ENCODE measurements at places on chromosomes 13 and 19. TPM values are rescaled to one million over a fixed set of nuclear protein-coding genes. Genes with fewer than 3 reads are reported as not detected.

- DNase-seq: no peak
- H3K27me3 ChIP-seq: no peaks in the 10 kb centered on the region
- H3K4me3 ChIP-seq: no peak overlapping the region
- H3K4me1 ChIP-seq: no peaks in the 10 kb centered on the region
Measured at GRCh38 chr13:98450539-98451111, 126.3 kb downstream of the STK24 start.

DNA sequence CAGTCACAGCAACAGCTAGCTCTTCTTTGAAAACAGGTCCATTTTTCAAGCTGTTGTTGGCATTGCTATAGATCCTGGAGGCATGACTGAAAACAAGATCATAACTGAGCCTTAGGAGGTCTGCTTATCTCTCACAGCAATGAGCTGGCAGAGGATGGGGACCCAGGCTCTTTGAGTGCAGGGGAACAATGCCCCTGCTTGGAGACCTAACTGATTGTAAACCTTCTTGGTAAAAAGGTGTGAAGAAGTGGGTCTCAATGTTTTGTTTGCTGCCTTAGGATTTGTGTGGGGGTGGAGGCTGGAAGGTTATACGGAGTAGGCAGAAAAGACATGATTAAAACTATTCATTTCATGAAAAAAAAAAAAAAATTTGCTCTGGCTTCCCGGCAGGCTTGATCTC is 94.6 kb downstream of the EFNB2 start:
- no peak overlapping the region for H3K4me3 ChIP-seq
- no peaks in the 10 kb centered on the region for H3K27me3 ChIP-seq
- H3K36me3 ChIP-seq: no peaks in the 10 kb centered on the region
- H3K27ac ChIP-seq: no peak overlapping the region
- DNase-seq: no peak

DNA sequence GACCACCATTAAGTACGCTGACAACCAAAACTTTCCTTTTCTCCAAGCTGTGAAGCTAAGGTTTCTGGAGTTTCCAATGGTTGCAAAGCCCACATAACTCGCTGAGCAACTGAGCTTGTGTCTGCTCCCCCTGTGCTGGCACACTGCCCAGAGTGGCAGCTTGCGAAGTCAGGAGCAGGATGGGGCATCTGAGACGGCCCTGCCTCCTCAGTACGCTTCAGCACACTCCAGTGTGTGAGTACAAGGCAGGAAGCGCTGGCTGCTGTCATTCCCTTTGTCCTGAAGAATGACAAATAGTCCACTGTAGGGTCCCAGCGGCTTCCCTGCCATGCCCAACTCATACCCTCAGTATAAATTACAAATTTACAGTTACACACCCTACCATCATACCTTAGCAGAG is 51.5 kb downstream of the SKA3 start:
- no peaks in the 10 kb centered on the region for H3K36me3 ChIP-seq
- H3K4me1 ChIP-seq: no peaks in the 10 kb centered on the region
- H3K4me3 ChIP-seq: no peak overlapping the region
- H3K27ac ChIP-seq: no peak overlapping the region
- no peaks in the 10 kb centered on the region for H3K27me3 ChIP-seq

DNA sequence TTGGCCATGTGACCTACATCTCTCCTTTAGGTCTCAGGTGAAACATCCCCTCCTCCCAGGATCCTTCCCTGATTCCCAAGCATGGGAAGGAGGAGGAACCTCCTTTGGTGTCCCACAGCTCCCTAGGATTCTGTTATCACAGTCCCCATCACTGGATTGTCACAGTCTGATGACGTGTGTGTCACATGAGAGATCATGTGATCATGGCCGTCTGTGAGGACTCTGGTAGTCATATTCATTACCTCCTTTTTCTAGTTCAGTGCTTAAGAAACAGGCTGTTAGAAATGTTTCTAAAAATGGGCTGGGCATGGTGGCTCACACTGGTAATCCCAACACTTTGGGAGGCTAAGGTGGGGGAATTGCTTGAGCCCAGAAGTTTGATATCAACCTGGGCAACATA is 3.0 kb downstream of the DHX34 start:
- H3K4me3 ChIP-seq: no peak overlapping the region
- peaks cover 15% of the 10 kb centered on the region for H3K4me1 ChIP-seq

GRCh38 chr19:18481505-18482222 is 40.2 kb downstream of the ELL start:
- H3K27ac ChIP-seq: no peak overlapping the region
- DNase-seq: no peak
- H3K27me3 ChIP-seq: no peaks in the 10 kb centered on the region
- H3K4me1 ChIP-seq: peaks cover 54% of the 10 kb centered on the region
- H3K4me3 ChIP-seq: no peak overlapping the region

Gene TDRD12
- total RNA-seq: 0.30 TPM

Gene MCEMP1
- total RNA-seq: not detected

Gene GPR32
- not detected for total RNA-seq

Gene PTGIR
- not detected for total RNA-seq
